Activated B cell treated with CpG ODN at 0.5 μM for 24 hours (primary cell): ENCODE measurements at places on chromosomes 2 and 18. TPM values are rescaled to one million over a fixed set of nuclear protein-coding genes. Genes with fewer than 3 reads are reported as not detected.

Gene NYAP2
- 0.07 TPM in 1 of 2 replicates, not detected in the other for total RNA-seq

Gene LIPG
- total RNA-seq = 0.29 TPM in 1 of 2 replicates, not detected in the other

Gene ELOA2
- not detected in 2 replicates for total RNA-seq

Gene NEURL3
- total RNA-seq = not detected in 2 replicates

Gene CDKL4
- total RNA-seq = 0.24 TPM in 1 of 2 replicates, not detected in the other

Gene VWC2L
- not detected in 2 replicates for total RNA-seq

- DNase-seq = no peak
Observed at GRCh38 chr18:79800371-79801180, 2.8 kb downstream of the KCNG2 start.

DNA sequence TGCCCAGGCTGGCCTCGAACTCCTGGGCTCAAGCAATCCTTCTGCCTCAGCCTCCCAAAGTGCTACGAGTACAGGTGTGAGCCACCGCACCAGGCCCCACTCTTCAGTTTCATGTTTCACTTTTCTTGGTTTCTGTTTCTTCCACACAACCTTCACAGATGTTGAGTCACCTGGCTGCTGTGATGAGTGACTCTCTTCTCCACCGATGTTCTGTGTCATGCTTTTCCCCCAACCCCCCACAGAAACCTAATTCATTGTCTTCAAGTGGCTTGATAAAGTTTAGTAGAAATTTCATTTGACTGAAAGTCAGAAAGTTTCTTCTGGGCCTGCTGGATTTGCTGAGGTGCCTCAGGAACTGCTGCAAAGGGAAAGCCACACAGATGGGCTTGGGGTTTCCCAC lies 78.5 kb downstream of the SPHKAP start:
- no peak for DNase-seq

GRCh38 chr2:57434972-57435371 lies 611.6 kb upstream of the VRK2 start:
- no peak for DNase-seq

Gene HOXD12
- not detected in 2 replicates for total RNA-seq

DNA sequence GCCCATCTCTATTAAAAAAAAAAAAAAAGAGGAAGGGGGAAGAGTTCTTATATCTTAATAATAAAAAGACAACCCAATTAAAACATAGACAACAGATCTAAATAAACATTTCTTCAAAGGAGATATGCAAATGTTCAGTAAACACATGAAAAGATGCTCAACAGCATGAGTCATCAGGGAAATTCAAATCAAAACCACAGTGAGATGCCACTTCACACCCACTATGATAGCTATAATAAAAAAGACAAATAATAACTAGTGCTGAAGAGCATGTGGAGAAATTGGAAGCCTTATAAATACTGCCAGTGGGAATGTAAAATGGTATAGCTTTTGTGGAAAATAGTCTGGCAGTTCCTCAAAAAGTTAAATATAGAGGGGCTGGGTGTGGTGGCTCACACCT lies 61.5 kb upstream of the CYP20A1 start:
- no peak for DNase-seq

Gene MAL
- not detected in 2 replicates for total RNA-seq

Gene MYL1
- total RNA-seq = not detected in 2 replicates

Gene VSNL1
- not detected in 2 replicates for total RNA-seq

Gene SLC4A5
- total RNA-seq = 5.4 and 5.9 TPM in 2 replicates

- no peak for DNase-seq
Observed at GRCh38 chr2:215862351-215862771, 151.0 kb downstream of the MREG start.

Gene LYG1
- 1.5 and 1.9 TPM in 2 replicates for total RNA-seq

Gene CDH19
- total RNA-seq = not detected in 2 replicates

DNA sequence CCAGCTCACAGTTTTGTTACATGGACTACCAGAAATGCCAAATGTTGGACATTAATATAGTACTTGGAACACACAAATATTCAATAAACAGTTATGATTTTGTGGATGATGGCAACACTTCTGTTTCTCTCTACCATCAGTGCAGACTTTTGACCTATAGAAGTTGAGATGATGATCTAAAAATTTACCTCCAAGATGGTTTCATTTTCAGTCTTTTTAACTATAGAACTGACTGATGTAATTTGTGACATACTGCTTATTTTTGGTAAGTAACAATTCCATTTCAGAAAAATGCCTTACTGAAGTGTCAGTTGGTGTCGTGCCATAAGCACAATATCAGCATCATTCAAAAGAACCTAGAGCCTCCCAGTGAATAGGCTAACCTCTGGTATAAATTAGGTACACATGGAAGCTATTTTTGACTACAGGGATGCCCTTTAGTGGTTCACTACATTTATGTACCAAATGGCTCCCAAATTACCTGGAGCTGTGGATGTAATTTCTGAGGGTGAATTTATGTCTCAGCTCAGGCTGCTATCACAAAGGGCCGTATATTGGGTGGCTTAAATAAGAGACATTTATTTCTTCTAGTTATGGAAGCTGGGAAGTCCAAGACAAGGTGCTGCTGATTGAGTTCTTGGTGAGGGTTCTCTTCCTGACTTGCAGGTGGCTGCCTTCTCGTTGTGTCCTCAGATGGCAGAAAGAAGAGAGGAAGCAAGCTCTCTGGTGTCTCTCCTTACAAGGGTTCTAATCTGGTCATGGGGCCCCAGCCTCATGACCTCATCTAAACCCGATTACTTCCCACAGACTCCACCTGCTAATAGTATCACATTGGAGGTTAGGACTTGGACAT lies 66.5 kb downstream of the ALPK2 start:
- no peak for DNase-seq

- no peak for DNase-seq
Observed at GRCh38 chr2:70356941-70357683, 55.2 kb upstream of the FAM136A start.

Gene RAB3GAP1
- 46.3 and 51.0 TPM in 2 replicates for total RNA-seq

Gene SPOPL
- 32.5 and 36.9 TPM in 2 replicates for total RNA-seq

Gene SERPINB12
- total RNA-seq = not detected in 2 replicates

- peak; percentile 9 for DNase-seq
Observed at GRCh38 chr2:240981871-240982800, 16.3 kb upstream of the SNED1 start.

GRCh38 chr18:38843291-38843690 lies 1277.7 kb upstream of the CELF4 start:
- DNase-seq = no peak

Gene CNRIP1
- total RNA-seq = not detected in 2 replicates

- DNase-seq = no peak
Observed at GRCh38 chr2:23021311-23022120, 363.5 kb upstream of the KLHL29 start.

GRCh38 chr18:35641916-35642315 lies 60.4 kb downstream of the GALNT1 start:
- DNase-seq = no peak

DNA sequence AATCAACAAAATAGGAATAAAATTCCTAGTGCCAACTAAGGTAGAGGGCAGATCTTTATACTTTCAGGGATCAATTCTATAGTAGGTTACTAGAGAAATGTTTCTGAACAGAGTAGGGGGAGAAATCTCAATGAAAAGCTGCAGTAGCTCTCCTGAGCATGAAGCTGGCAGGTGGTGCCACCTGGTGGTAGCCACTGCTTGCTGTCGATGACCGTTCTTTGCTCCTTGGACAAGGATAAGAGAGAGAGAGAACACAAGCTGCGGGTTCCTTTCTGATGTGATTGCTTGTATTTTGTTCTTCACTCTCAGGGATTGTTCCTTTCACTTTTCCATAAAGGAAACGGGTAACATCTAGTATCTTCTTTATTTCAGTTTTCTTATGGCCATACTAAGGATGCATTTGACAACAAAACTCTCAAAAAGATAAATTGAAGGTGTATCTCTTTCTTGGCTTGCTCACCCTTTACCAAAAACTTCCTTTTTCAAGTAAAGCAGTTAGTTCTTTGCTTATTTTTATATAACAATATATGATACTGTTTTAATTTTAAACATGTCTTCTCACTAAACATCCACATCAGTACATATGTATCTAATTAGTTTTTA lies 18.6 kb upstream of the MRPL19 start:
- peak; percentile 38 for DNase-seq

Gene UNC80
- not detected in 2 replicates for total RNA-seq

DNA sequence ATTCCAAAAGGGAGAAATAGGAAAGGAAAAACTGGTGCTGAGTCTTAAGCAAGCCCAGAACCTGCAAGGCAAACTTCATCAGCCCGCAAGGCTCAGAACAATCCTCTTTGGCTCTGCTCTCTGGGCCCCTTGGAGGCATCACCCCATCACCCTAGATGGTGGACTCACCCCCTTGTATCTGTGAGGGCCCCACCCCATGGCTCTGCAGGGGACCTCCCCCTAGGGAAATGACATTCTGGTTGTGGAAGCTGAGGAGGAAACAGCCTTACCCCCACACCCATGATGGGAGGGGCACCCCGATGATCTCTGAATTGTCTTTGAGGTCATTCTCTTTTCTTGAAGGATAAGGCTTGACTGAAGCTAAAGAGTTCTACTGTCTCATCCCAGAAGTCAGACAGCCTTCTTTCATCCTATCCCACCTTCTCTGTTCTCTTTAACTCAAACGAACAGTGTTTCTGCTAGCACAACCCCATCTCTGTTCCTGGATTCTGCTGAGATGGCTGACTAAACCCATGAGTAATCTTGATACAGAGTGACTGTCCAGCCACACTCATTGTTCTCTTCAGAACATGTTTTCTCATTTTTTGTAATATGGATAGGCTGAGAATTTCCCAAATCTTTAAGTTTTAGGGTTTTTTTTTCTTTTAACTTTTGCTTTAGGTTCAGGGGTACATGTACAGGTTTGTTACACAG lies 492.1 kb upstream of the MYT1L start:
- no peak for DNase-seq

Gene IL36G
- not detected in 2 replicates for total RNA-seq

Gene CHRNG
- not detected in 2 replicates for total RNA-seq

Gene LBX2
- total RNA-seq = 0.69 and 1.2 TPM in 2 replicates

Gene CEP68
- total RNA-seq = 16.6 and 17.9 TPM in 2 replicates

DNA sequence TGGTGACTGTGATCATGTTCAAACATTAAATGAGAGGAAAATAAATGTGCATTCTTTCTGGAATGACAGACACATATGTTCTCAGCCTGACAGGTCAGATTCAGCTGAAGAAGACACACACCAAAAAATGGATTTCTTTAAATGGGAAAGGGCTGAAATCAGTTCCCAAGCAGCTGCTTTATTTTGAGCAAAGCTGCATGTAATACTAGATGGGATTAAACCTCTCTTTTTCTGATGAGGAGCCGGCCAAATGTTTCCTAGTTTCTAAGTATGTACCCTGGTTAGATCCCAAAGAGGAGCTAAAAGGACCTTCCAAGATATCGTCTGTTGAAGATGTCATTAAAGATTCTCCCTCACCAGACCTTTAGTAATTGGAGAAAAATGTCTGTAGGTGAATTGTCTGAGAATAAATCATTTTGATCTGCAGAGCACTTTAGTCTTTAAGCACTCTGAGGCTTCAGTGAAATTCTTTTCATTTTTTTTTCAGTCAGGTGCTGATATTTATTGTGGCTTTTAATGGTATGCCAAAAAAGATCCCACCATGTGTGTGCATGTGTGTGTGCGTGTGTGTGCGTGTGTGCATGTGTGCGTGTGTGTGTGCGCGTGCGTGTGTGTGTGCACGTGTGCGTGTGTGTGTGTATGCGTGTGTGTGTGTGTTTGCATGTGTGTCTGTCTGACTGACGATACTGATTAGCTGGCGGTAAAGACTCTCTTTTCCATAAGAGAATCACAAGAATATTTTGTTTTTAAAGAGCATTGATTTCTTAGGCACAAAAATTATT lies 175.8 kb downstream of the IRS1 start:
- DNase-seq = no peak

GRCh38 chr2:9335322-9335832 lies 88.0 kb downstream of the ITGB1BP1 start:
- DNase-seq = no peak

DNA sequence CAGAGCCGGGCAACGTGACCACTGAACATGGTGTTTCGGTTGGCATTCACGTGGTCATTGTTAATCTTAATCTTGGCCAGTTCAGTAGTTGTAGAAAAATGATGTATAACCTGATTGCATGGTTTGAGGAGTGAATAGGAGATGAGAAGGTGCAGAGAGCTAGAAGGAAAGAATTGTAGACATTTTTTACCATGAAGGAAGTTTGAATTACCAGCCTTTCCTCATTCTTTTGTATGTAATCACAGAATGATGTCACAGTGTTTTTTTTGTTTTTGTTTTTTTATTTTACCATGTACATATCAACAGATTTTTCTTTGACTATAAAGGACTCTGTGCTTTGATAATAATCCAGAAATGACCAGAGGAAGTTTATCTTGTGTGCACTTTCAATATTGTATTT lies 126.3 kb downstream of the LTBP1 start:
- DNase-seq = no peak

Gene TNS1
- total RNA-seq = 0.10 and 0.13 TPM in 2 replicates

DNA sequence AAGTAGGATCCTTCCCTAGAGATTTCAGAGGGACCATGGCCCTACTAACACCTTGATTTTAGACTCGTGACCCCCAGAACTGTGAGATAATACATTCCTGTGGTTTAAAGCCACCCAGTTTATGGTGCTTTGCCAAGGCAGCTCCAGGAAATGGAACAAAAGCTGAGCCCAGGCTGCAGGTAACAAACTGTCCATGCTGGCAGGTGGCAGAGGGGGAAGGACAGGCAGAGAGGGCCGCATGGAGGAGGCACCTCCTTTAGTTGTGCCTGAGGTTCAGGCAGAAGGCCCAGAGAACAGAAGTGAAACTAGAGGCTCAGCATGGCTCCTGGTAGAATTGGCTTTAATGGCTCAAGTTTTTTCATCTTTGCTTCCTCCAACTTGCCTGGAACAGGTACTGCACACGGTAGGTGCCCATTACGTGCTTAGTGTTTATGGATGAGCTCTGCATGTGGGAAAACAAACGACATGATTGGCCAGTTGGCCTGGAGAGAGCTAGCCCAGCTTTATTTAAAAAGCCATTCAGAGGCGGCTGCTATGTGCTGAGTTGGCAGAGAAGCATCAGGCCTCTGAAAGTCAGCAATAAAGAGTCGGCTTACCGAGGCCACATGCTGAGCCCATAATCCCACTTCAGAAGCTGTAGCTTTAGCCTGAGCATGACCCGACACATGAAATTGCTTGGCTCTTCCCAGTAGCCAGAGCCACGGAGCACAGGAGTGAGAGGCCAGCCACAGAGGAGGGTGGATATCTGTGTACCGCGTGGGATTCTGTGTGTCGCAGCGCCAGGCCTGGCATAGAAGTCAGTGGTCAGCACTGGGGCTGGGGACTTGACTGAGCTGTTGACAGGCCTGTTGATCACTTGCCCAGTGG lies 36.5 kb downstream of the HS1BP3 start:
- DNase-seq = no peak

Gene SEMA4C
- total RNA-seq = 0.34 and 0.55 TPM in 2 replicates

Gene TDRD15
- 0.49 and 0.58 TPM in 2 replicates for total RNA-seq

DNA sequence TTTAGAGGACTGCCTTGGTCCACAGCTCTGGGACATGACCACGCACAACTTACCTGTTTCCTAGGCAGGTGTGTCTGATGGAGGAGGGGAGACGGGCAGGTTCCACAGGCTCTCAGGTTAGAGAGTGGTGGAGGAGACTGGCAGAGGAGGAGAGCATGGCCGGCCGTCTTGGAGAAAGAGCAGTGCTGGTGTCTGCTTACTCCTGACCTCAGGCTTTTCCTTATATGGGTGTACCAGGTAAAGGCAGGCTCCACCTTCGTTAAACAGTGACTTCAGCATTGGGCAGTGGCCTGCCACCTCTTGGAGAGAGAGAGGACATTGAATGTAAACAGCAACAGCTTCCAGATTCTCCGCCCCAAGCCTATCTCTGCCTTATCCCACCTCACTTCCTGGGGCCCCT lies at the start of gene CAPN13:
TSS of gene CAPN13 (minus strand) at position 198 of the 400 bp plus-strand sequence. CDS start 20,121 bp downstream, outside the sequence.
- no peak for DNase-seq

Gene IL36A
- total RNA-seq = not detected in 2 replicates

Gene INPP4A
- 19.6 and 26.6 TPM in 2 replicates for total RNA-seq

Gene RIT2
- not detected in 2 replicates for total RNA-seq

Gene ERMN
- total RNA-seq = 4.9 and 8.1 TPM in 2 replicates

Gene MYO1B
- total RNA-seq = 2.5 and 2.7 TPM in 2 replicates

Gene STAT4
- total RNA-seq = 15.1 and 16.5 TPM in 2 replicates
